GM23248 (cell line): ENCODE measurements at places on chromosomes 2 and 18. TPM values are rescaled to one million over a fixed set of nuclear protein-coding genes. Genes with fewer than 3 reads are reported as not detected.

SERPINB7 gene
- total RNA-seq, result 12.2 and 18.6 TPM in 2 replicates

PAPOLG gene
- 10.9 and 11.4 TPM in 2 replicates for total RNA-seq

CNDP1 gene
- not detected in 2 replicates for total RNA-seq

POTEC gene
- total RNA-seq, result not detected in 2 replicates

KIF1A gene
- under 0.01 TPM in 1 of 2 replicates, not detected in the other for total RNA-seq

METTL4 gene
- total RNA-seq, result 5.6 and 16.9 TPM in 2 replicates

MC4R gene
- total RNA-seq, result 0.32 TPM in 1 of 2 replicates, not detected in the other

CYP20A1 gene
- total RNA-seq, result 51.1 and 51.2 TPM in 2 replicates

C2orf15 gene
- not detected in 2 replicates for total RNA-seq

DNA sequence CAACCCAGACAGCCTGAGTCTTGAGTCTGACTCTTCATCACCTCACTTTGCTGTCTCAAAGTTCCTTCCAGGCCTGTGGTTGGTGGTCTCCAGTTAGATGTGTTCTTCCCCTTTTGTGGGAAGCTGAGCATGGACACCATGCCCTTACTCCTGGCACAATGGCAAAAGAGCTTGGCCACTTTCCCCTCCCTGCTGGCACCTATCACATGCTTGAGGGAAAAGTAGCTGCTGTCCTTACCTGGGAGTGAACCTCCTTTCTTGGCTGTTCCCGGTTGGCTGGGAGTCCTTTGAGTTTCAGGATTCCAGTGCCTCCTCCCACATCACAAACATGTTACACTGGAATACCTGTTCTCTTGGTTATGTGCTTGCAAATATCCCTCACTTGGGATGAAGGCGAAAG is 97.8 kb downstream of the GATA6 start:
- H3K4me1 ChIP-seq, result no peaks in the 10 kb centered on the region
- H3K4me3 ChIP-seq, result no peak overlapping the region
- no peaks in the 10 kb centered on the region for H3K36me3 ChIP-seq
- H3K27me3 ChIP-seq, result peaks cover 29% of the 10 kb centered on the region
- no peak for DNase-seq

- DNase-seq, result no peak
- no peak overlapping the region for H3K27ac ChIP-seq
- no peaks in the 10 kb centered on the region for H3K27me3 ChIP-seq
- H3K4me3 ChIP-seq, result no peak overlapping the region
These were observed 90.1 kb downstream of the PRELID3A start for GRCh38 chr18:12497839-12498238.

GRCh38 chr2:209976698-209977385 is 25.6 kb upstream of the RPE start:
- H3K36me3 ChIP-seq, result no peaks in the 10 kb centered on the region
- no peak overlapping the region for H3K4me3 ChIP-seq
- no peak overlapping the region for H3K27ac ChIP-seq
- no peaks in the 10 kb centered on the region for H3K4me1 ChIP-seq
- no peaks in the 10 kb centered on the region for H3K27me3 ChIP-seq
- no peak for DNase-seq

GRCh38 chr2:101546376-101547058 is 71.6 kb upstream of the RFX8 start:
- H3K27me3 ChIP-seq, result no peaks in the 10 kb centered on the region
- H3K36me3 ChIP-seq, result no peaks in the 10 kb centered on the region
- H3K4me1 ChIP-seq, result peaks cover 8% of the 10 kb centered on the region; the same call in 1 of the 2 replicates

DNA sequence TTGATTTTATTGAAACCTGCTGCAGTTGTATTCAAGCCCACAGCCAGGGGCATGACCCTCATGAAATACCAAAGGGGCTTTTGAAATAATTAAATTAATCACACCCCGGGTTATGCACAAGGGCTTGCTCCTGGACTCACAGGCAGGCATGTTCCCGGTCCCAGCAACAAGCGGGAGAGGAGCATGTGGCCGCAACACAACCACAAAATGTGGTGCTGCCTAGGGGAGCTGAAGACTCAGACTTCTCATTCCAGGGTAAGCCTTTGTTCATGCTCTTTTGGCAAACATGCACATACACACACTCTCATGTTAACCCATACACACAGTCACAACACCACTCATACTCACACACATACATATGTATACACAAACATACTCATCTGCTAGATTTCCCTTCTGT is 233.7 kb upstream of the SMAD2 start:
- H3K36me3 ChIP-seq, result no peaks in the 10 kb centered on the region
- no peak overlapping the region for H3K4me3 ChIP-seq
- 0 out of 2 replicates have a peak, but pooled peaks cover 4% of the 10 kb centered on the region for H3K4me1 ChIP-seq
- H3K27ac ChIP-seq, result no peak overlapping the region
- no peaks in the 10 kb centered on the region; the same call in 1 of the 2 replicates for H3K27me3 ChIP-seq

GRCh38 chr2:144517866-144518747 is 1.8 kb downstream of the ZEB2 start:
- H3K4me1 ChIP-seq, result peaks cover 43% of the 10 kb centered on the region
- H3K36me3 ChIP-seq, result no peaks in the 10 kb centered on the region
- H3K27ac ChIP-seq, result peak overlapping the region; percentile 99
- no peaks in the 10 kb centered on the region for H3K27me3 ChIP-seq
- H3K4me3 ChIP-seq, result peak overlapping the region; percentile 87
- DNase-seq, result peak; percentile 64

DNA sequence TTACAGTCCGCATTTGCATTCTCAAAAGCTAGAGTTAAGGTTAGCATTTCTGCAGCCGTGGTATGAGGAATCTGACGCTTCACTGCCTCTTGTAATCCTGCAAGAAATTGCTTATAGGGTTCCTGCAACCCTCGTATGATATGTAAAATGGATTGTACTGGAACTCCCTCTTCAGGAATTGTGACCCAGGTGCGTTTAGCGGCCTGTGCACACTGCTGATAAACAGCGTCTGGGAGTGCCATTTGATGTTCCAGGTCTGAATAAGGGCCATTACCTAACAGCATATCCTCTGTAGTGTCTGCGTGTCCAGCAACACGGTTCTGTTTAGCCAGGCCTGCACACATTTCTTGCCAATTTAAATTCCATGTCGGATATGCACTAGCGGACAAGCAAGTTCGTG is 42.5 kb downstream of the CXCR4 start:
- no peaks in the 10 kb centered on the region; the same call in 1 of the 2 replicates for H3K27me3 ChIP-seq
- no peak overlapping the region for H3K4me3 ChIP-seq
- DNase-seq, result no peak
- no peaks in the 10 kb centered on the region for H3K4me1 ChIP-seq

DNA sequence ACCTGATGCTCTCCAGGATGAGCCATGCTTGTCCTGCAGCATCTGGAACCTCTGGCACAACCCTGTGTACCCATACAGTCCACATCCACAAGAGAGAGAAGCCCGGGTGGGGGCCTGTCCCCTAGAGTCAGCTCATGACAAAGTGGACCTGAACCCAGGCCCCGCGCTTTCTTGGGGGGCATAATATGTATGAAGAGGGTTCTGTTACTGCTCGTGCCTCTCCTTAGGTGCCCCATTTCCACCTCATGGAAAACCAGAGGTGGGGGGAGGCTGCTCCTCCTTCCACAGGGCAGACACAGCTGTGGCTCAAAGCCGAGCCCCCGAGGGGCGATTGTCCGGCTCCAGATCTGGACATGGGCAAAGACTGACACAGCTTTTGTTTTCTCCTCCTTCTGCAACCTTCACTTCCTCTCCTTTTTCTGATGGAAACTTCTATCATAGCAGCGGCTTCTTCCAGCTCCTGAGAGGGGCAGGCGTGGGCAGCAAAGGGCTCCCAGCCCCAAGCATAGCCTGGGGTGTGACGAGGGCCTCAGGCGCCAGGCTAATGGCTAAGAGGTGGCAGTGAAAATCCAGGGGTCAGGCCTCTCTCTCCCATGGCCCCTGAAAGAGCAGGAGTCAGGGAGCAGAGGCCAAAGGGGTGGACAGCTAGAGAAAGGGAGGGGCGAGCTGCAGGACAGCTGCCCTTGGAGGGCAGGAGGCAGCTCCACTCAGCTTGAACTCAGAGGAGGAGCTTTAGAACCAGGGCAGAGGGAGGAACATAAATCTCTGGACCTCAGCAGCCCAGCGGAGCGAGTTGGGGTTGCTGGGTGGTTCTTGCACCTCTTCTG is 155.5 kb downstream of the ZFP36L2 start:
- H3K36me3 ChIP-seq, result no peaks in the 10 kb centered on the region
- no peaks in the 10 kb centered on the region for H3K27me3 ChIP-seq
- H3K4me3 ChIP-seq, result no peak overlapping the region
- peaks cover 35% of the 10 kb centered on the region for H3K4me1 ChIP-seq
- DNase-seq, result no peak

DNA sequence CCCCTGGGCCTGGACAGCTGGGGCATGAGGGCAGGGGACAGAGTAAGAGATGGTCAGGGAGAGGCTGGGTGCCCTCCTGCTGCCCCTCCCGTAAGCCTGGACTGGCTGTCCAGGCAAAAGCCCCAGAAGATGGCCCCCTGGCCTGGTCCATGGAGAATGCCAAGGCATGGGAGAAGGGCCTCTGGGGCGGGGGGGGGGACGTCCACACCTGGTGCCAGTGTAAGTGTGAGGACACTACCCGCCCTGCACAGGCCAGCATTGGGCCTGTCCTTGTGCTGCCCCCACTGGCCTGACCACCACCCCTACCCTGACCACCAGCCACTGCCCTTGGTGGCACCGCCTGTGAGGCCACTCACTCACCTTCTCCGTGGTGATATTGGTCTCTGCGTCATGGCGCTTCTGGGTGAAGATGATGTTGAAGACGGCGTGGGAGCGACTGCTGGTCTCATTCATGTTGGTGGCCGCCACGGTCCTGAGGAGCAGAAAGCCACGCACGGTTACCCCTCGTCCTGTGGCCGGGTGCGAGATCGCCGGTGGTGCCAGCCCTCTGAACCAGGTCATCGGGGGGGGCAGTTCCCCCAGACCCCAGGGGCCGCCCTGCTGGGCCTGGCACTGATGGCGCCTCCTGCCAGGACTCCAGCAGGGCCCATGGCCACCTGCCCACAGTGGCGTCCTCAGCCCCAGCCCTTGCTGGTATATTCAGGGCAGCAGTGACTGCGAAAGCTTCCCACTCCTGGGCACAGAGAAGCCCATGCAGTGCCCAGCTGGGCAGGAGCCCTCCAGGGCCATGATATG is 35.2 kb downstream of the KIF1A start:
- H3K27ac ChIP-seq, result no peak overlapping the region
- H3K36me3 ChIP-seq, result no peaks in the 10 kb centered on the region
- DNase-seq, result no peak
- H3K4me1 ChIP-seq, result no peaks in the 10 kb centered on the region
- H3K4me3 ChIP-seq, result no peak overlapping the region

DNA sequence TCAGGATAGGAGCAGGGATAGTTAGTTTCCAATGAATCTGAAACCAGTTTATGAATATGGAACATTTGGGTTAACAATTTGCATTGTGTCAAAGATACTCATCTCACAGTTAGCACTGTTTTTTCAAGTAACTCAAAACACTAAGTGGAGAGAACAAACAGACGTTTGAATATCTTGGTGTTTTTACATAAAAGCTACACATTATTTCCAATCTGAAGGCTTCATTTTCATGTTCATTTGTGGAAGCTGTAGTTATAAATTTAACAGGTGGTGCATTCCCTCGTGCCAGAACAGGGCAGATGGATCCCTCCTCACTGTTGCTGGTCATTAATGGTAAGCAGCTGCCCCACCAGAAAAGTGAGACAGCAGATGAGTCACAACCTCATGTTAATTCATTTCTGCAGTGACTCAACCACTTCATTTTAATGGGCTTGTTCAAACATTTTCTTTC is 286.9 kb downstream of the TMX3 start:
- peak overlapping the region; percentile 43 for H3K27ac ChIP-seq
- no peaks in the 10 kb centered on the region for H3K27me3 ChIP-seq
- no peaks in the 10 kb centered on the region for H3K36me3 ChIP-seq
- H3K4me3 ChIP-seq, result no peak overlapping the region

- H3K27me3 ChIP-seq, result no peaks in the 10 kb centered on the region
- H3K4me1 ChIP-seq, result no peaks in the 10 kb centered on the region
- peak; percentile 51 for DNase-seq
- H3K36me3 ChIP-seq, result no peaks in the 10 kb centered on the region
- peak overlapping the region; percentile 49 for H3K4me3 ChIP-seq
These were observed 117.3 kb downstream of the GALR1 start for GRCh38 chr18:77366720-77367641.

DNA sequence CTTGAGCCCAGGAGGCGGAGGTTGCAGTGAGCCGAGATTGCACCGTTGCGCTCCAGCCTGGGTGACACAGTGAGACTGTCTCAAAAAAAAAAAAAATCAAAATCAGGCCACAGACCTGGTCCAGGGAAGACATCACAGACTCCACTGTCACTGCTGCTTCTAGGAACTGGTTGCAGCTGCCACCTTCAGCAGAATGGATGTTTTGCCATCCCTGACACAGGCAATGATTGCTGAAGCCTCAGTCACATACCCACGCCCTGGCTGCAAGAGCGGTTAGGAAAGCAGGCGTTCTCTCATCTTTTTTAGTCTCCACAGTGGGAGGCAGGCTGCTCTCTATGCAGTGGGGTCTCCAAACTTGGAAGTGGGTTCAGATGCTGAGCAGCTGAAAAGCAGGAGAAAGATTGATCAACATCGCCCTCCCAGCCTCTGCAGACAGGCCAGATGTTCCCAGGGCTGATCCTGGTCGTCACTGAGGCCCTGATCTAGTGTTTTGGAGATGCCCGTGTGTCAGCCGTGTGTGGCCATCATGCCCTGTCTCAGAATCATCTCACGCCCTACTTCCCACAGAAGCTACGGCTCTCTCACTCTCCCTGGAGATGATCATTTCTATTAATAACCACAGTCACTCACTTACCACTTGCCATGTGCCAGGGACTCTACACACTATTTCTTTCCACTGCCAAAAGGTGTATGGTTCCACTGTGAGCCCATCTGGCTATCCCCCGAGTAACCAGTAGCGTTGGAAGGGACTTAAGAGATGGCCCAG is 91.8 kb downstream of the PLB1 start:
- no peak overlapping the region for H3K4me3 ChIP-seq
- no peak overlapping the region for H3K27ac ChIP-seq
- no peaks in the 10 kb centered on the region for H3K36me3 ChIP-seq
- DNase-seq, result no peak
- no peaks in the 10 kb centered on the region for H3K27me3 ChIP-seq
- peaks cover 24% of the 10 kb centered on the region for H3K4me1 ChIP-seq

DNA sequence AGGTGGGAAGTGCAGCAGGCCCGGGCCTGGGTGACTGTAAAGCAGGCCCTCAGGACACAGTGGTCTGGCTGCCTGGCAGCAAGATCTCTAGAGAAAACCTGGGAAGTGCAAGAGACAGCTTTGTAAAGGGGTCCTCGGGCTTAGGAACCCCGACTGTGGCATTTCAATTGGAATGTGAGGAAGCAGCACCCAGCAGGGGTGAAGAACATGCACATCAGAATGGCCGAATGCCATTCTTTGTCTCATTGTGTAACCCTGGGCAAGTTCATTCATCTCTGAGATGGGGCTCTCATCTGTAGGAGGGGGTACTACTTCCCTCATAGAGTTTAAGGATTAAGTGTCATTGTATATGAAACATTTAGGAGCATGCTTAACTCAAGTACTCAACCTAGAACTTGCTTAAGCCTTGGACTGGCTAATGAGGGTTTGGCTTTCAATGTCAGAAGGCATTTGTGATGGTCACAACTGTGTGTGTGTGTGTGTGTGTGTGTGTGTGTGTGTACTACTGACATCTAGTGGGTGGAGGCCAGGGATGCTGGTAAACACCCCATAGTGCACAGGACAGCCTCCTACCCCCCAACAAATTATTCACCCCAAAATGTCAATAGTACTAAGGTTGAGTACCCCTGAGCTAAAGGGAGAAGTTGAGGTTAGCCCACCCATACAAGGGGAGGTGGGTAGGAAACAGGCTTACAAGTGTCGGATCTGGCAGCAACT is 29.3 kb downstream of the MEX3C start:
- no peaks in the 10 kb centered on the region for H3K27me3 ChIP-seq
- no peak for DNase-seq
- no peak overlapping the region for H3K27ac ChIP-seq
- H3K4me1 ChIP-seq, result no peaks in the 10 kb centered on the region
